SHP77 treated with DMSO at 0.1 percent for 48 hours (cell line): ENCODE measurements at places on chromosomes 2 and 18.

DNA sequence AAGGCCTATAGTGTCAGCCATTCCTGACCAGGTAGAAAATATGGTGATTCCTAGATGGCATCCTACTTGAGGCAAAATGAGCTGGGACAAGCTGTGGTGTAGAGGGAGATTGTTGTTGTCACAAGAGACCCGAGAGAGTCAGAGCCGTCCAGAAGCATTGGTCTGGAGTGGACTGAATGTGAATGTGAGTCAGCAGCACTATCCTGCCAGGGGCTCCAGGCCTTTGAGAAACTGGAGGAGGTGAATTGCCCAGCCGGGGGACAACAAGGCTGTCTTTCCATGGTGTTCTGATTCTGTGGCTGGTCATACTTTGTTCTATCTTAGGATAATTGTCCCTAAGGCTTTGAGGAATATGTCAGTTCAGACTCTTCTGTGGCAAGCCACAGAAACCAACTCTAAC is 29.4 kb upstream of the EIF2AK3 start:
- DNase-seq, result no peak

GRCh38 chr18:54434453-54434852 is 76.7 kb downstream of the C18orf54 start:
- DNase-seq, result no peak

DNA sequence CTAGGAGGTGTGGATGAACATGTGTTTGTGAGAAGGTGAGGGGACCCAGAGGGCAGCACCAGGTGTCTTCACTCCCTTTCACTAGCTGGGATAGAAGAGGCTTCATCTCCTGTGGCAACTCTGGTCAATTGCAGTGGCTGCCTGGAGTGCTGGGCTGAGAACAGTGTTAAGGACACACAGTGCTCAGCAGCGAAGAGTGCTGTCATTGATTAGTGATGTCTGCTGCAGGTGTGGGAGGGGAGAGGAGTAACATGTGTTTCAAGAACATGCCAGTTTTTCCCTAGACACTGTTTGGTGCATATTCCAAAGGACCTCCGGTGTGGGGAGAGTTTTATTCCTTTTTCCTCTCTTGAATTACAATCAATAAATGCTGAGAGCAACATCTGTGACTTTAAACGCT is 95.9 kb upstream of the CXCR4 start:
- DNase-seq, result no peak

DNA sequence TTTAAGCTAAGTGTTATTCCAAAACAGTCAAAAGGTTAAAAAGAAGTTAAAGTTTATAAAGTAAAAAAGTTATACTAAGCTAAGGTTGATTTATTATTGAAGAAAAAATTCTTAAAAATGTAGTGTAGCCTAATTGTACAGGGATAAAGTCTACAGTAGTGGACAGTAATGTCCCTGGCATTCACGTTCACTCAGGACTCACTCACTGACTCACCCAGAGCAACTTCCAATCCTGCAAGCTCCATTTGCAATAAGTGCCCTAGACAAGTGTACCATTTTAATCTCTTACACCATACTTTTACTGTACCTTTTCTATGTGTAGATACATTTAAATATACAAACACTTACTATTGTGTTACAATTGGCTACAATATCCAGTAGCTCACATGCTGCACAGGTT is 86.1 kb downstream of the CACNB4 start:
- DNase-seq, result no peak

- no peak for DNase-seq
Observed at GRCh38 chr2:106943468-106944200, 57.7 kb upstream of the ST6GAL2 start.

DNA sequence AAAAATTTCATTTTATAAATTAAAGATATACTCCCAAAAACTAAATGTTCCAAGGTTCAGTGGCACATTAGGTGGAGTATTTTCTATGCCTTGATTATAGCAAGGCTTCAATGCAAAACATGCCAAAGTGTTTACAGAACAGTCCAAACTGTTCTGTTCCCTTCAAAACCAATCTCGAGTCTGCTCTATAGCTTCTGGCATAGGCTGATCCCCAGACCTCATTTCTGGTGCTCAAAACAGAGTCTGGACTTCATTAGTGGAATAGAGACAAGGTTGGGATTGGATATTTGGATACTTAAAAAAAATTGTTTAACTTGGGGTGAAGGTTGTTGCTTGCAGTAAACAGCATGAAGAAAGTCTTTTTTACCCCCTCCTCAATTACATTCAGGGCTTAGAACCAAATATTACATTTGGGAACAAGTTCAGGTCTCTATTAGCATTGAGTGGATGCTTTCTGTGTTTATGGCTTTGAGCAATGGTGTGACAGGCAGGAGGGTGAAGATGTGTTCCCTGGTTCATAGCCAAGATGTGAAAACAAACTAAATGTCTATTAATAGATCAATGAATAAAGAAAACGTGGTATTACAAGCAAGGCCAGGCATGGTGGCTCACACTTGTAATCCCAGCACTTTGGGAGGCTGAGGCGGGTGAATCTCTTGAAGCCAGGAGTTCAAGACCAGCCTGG is 208.1 kb upstream of the RND3 start:
- DNase-seq, result no peak

DNA sequence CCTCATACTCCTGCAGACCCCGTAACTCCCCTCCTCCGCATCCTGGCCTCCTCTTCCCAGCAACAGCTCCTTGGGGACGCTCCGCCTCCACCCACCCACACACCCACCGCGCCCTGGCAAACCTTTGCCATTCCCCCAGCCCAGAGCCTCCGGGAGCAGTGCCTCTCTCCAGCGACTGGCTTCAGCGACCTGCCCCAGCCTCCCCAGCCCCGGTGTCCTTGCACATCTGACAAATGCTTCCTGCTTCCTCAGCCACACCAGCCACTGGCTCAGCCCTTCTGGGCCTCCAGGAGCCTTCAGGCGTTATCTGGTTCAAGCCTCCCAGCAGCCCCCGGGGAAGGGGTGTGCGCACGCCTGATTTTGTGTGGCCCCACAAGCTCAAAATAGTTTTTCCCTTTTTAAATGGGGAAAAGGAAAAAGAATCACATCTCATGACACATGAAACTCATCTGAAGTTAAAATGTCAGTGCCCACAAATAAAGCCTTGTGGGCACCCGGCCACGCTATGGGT is 14.2 kb downstream of the ESPNL start:
- no peak for DNase-seq
